ENCODE measurements at places on chromosomes 1 and 21.
A peak's percentile ranks its signal among the peaks of the same experiment; 100 is the strongest.

GRCh38 chr21:17708522-17709265, 96.0 kb upstream of the BTG3 start:
- DNase-seq: no peak

DNA sequence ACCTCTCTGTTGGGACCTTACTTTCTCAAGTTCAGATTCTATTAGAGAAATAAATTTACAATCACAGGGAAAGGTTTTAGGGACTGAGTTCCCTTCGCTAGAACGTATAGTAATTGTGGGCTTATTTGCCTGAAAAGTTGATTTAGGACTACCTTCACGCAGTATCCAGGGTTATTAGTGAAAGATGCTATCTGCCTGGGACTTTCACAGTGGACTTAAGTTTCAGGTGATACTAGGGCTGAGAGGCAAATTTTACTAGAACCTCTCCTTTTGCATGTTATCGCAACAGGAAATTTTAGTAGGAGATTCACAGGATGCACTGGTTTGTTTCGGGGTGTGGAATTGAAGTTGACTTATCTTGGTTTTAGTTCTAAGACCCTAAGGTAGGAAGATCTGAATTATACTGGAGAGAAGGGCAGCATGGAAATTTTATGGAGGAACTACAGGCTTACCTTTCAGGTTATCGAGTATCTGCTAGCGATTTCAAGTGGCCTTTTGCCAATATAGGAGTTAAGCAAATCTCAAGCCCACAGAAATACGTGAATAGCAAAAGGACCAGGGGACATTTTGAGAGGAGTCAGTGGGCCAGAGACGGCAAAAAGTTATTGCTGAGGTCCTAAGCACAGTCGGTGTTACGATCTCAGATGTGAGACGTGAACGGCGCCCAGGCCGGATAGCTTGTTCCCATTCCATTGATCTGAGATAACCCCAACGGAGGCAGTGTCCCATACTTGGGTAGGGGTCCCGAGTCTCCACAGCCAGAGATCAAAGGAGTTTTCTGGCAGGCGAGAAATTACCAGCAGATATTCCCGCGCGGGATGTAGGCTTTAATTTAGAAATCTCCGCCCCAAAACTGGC, 723 bp upstream of the GNAI3 start:
- DNase-seq: no peak

GRCh38 chr1:75600781-75601180, 10.1 kb downstream of the SLC44A5 start:
- no peak for DNase-seq

- DNase-seq: no peak
Measured at GRCh38 chr1:111062081-111062480, 77.8 kb downstream of the DRAM2 start.

GRCh38 chr1:117565745-117566455, 39.9 kb upstream of the TENT5C start:
- DNase-seq: no peak

- DNase-seq: no peak
Measured at GRCh38 chr1:65963156-65963888, 170.6 kb downstream of the PDE4B start.

GRCh38 chr1:117301901-117302300, 65.3 kb upstream of the MAN1A2 start:
- DNase-seq: no peak

- peak; percentile 11 for DNase-seq
Measured at GRCh38 chr1:7172804-7173203, 387.6 kb downstream of the CAMTA1 start.

DNA sequence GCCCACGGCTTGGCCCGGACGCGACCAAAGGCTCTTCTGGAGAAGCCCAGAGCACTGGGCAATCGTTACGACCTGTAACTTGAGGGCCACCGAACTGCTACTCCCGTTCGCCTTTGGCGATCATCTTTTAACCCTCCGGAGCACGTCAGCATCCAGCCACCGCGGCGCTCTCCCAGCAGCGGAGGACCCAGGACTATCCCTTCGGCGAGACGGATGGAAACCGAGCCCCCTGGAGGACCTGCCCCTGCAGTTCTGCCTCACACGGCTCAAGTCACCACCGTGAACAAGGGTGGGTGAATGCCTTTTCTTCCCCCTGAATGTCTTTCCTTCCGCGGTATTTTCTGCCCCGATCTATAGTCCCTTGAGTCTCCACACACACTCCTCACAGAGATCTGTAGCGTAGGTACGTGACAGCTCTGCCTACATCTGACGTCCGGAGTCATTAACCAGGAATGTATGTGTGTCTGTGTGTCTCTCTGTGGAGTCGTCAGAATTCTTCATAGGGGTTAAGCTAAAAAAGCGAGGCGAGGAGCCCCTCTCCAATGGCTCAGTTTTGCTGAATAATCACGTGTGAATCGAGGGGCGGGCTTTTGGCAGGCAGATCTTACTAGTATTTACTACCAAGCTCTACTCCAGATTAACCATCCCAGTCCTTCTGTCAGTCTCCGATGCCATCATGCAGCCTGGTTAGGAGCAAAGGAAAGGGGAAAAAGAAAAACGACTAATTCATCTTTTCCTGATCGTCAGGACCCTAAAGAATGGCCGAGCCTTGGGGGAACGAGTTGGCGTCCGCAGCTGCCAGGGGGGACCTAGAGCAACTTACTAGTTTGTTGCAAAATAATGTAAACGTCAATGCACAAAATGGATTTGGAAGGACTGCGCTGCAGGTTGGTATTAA, at the start of gene CDKN2C:
Gene CDKN2C (plus strand): TSS at position 635 of the 898 bp plus-strand sequence. CDS start 124 bp downstream, at position 759.
- DNase-seq: peak; percentile 92

- DNase-seq: peak; percentile 35
Measured at GRCh38 chr1:50704126-50704525, 255.9 kb downstream of the FAF1 start.

GRCh38 chr1:212640223-212640878, 31.8 kb downstream of the ATF3 start:
- DNase-seq: no peak
